Type B pancreatic cell (in vitro differentiated cells): ENCODE measurements at places on chromosomes 3 and 15. TPM values are rescaled to one million over a fixed set of nuclear protein-coding genes. Genes with fewer than 3 reads are reported as not detected.

Gene TIMP4
- 0.43 and 0.48 TPM in 2 replicates for total RNA-seq

Gene GOLGA6D
- total RNA-seq = 0.19 TPM in 1 of 2 replicates, not detected in the other

Gene ARHGAP11A
- total RNA-seq = 21.7 and 52.6 TPM in 2 replicates

- H3K27ac ChIP-seq = no peak overlapping the region
- no peak overlapping the region for H3K4me3 ChIP-seq
- H3K27me3 ChIP-seq = no peaks in the 10 kb centered on the region
- no peaks in the 10 kb centered on the region for H3K4me1 ChIP-seq
Observed at GRCh38 chr3:197104738-197105137, 75.1 kb upstream of the MELTF start.

DNA sequence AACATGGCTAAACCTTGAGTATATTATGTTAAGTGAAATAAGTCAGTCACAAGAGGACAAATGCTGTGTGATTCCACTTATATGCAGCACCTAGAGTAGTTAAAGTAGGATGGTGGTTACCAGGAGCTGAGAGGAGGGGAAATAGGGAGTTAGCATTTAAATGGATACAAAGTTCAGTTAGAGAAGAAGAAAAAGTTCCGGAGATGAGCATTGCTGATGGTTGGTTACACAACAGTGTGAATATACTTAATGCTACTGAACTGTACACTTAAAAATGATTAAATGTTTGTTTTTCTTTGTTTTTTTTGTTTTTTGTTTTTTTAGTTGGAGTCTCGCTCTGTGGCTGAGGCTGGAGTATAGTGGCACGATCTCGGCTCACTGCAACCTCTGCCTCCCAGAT is 67.7 kb upstream of the OSTN start:
- no peak for DNase-seq
- no peaks in the 10 kb centered on the region for H3K27me3 ChIP-seq

- H3K27ac ChIP-seq = no peak overlapping the region
- peaks cover 2% of the 10 kb centered on the region for H3K27me3 ChIP-seq
- H3K36me3 ChIP-seq = no peaks in the 10 kb centered on the region
Observed at GRCh38 chr3:194083637-194084224, 52.2 kb upstream of the HES1 start.

DNA sequence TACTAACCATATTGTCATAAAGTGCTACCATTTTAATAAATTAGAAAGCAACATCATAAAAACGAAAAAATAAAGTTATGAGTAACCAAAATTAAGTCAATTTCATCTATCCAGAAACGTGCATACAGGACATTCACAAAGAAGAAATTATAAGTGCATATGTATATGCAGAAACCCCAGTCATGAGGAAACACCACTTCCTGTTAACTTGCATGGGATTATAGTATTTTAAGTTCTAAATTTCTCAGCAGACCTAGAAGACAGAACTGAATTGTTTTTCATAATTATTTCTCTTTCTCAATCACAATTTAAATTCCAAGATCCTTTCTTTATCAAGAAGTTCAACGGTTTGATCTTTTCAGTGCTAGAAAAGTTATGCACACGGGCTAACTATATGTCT is 1.4 kb upstream of the KBTBD8 start:
- H3K36me3 ChIP-seq = no peaks in the 10 kb centered on the region
- H3K4me1 ChIP-seq = peaks cover 3% of the 10 kb centered on the region
- no peak overlapping the region for H3K4me3 ChIP-seq
- H3K27ac ChIP-seq = no peak overlapping the region
- DNase-seq = no peak

DNA sequence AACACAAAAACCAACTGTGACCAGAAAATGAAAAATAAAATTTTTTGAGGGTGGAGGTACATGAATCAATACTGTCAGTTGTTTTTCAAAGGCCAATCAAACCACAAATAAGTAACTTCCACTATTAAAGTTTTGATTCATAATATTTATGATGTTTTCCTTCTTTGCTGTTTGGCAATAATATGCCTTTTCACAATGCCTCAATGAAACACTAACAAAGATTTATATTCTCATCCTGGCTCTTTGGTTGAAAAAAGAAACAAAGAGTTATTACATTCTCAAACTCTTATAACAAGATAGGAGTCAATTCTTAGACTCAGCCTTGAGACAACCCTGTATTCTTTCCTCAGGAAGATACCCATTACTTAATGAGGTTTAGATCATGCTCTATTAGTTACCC is 63.1 kb downstream of the C3orf70 start:
- H3K27ac ChIP-seq = no peak overlapping the region
- peaks cover 7% of the 10 kb centered on the region for H3K27me3 ChIP-seq
- no peak for DNase-seq
- peaks cover 7% of the 10 kb centered on the region for H3K4me1 ChIP-seq
- no peak overlapping the region for H3K4me3 ChIP-seq
- H3K36me3 ChIP-seq = no peaks in the 10 kb centered on the region

- peaks cover 47% of the 10 kb centered on the region for H3K4me1 ChIP-seq
- peak overlapping the region; percentile 86 for H3K27ac ChIP-seq
- peaks cover 6% of the 10 kb centered on the region for H3K36me3 ChIP-seq
- peak overlapping the region; percentile 62 for H3K4me3 ChIP-seq
- no peaks in the 10 kb centered on the region for H3K27me3 ChIP-seq
Observed at GRCh38 chr15:100202309-100202960, 139.3 kb downstream of the ADAMTS17 start.
